ENCODE measurements at places on chromosomes 5 and 9.
A peak's percentile ranks its signal among the peaks of the same experiment; 100 is the strongest.

- no peak for DNase-seq
Measured at GRCh38 chr9:97759581-97760288, 62.6 kb upstream of the XPA start.

- DNase-seq = no peak
Measured at GRCh38 chr5:172444110-172444510, 10.2 kb downstream of the SH3PXD2B start.

- DNase-seq = no peak
Measured at GRCh38 chr5:145510324-145510723, 324.8 kb downstream of the PRELID2 start.

DNA sequence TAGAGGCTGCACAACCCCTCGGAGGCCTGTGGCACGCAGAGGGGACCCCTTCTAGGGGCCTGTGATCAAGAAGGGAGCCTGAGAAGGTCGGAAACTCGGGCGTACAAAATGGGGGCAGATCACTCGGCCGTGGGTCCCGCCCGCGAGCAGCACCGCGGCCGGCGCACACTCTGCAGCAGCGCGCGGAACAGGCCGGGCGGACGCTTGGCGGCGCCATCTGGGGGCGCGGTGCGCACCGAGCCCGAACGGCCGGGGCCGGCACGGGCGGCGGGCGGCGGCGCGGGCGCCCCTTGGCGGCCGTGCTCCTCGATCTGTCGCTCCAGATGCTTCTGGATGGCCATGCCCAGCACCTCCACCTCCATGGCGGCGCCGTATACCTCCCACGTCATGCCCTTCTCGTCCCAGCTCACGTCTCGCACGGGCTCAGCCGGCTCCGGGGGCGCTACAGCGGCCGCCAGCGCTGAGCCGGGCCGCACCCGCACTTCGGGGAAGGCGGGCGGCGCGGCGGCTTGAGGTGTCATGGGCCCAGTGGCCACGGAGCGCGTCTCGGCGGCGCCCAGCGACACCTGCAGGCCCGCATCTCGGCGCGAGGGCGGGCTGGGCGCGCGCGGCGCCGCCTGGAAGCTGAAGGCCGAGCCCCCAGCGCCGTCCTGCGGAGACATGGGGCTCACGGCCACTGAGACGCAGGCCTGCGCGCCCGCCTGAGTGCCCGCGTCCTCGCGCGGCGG is 13.1 kb downstream of the GPRIN1 start:
- no peak for DNase-seq

- no peak for DNase-seq
Measured at GRCh38 chr5:76532973-76533372, 90.2 kb downstream of the F2RL2 start.

- no peak for DNase-seq
Measured at GRCh38 chr5:150590979-150591695, 49.3 kb upstream of the SYNPO start.

- no peak for DNase-seq
Measured at GRCh38 chr5:136793300-136793699, 428.0 kb upstream of the TRPC7 start.

DNA sequence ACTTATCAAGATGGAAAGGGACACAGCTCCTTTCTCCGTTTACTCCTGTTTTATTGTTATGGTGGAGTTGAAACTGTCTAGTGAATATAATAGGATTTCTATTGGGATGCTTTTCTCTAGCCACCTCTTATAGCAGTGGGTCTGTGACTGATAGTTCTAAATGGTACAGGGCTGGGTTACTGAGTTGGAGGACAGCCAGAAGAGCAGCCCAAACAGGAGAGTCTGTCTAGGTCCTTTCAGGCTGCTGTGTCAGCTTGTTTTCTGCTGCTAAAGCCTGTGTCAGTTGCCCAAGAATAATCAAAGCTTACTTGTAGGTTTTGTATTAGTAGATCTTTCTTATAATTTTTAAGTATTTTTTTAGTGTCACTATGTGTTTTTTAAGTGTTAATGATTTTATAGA is 356.0 kb upstream of the SEMA6A start:
- no peak for DNase-seq

- no peak for DNase-seq
Measured at GRCh38 chr9:75432386-75432785, 344.1 kb downstream of the OSTF1 start.

- peak; percentile 48 for DNase-seq
Measured at GRCh38 chr5:123671042-123671441, 159.1 kb downstream of the CSNK1G3 start.

Data from NCI-H2227 treated with DMSO at 0.1 percent for 48 hours (cell line).